ENCODE measurements at places on chromosomes 3 and 15.

DNA sequence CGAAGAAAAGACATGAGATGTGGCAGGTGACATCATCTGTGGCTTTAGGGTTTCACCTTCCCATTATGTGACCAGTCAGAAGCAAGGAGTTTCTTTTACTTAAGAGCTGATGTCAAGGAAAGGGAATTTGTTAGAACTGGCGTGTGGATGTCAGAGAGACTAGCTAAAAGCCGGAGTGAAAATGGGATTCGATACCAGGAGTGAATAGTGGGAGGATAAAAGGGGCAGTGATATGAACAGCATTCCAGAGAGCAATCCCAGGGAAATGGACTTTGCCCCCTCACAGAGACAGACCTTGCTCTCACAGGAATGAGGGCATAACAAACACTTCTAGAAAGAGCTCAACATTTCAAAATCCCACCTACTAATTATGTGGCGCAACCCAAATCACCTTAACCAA is 5.9 kb upstream of the FMN1 start:
- DNase-seq: no peak

- no peak for DNase-seq
These were observed 106.6 kb downstream of the TGFBR2 start for GRCh38 chr3:30712991-30713390.

DNA sequence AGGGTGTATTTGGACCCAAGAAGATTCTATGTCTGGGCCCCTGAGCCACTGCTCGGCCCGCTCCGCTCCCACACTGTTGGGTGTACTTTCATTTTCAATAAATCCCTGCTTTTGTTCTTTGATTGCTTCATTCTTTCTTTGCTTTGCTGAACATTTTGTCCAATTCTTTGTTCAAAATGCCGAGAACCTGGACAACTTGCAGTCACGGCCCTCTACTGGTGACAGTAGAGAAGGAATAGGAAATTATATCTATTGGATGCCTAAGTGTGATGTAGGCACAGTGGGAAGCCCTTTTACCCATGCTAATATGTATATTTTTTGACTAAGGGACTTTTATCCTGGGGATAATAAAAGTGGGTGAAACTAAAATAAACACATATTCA is 340.8 kb downstream of the LRRC3B start:
- DNase-seq: no peak

GRCh38 chr3:194592798-194593752 is 40.1 kb downstream of the TMEM44 start:
- no peak for DNase-seq

- DNase-seq: no peak
These were observed 13.3 kb upstream of the MYZAP start for GRCh38 chr15:57578288-57578900.

DNA sequence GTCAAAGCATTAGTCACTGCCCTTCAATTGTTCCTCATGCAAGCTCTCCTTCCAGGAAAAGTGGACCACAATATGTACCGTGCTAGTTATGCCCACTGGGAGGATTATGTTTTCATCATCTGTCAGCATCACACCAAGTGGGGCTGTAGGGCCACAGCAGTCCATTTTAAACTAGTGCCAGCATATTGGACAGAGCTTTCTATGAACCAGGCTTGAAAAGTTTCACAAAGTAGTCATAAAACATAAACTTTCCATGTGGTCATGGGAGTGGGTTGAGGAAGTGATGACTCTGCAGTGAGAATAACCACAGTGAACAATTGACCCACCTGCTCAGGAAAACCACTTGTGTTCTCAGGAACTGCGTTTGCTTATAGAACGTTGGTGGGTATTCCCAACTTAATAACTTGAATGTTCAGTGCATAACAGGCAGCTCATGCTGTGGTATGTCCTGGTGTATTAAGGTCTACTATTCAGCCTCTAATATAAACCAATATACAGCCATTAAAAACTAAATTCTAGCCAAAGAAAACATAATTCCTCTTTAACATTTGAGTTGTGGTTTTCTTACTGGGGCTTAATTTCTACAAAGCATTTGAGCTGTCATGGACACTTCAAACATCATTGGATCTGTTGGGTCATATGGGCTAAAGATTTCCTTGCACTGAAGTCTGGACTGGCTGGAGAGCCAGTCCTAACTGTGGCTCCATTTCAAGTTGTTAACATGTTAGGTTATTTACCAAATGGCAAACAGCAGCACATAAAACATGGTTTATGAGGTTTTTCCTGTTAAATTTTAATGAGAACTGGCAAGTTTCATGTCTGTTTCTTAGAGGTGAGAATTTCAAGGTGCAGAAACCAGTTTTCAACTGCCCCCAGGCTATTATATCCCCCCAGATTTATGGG is 274.1 kb downstream of the OTOL1 start:
- no peak for DNase-seq

- DNase-seq: no peak
These were observed 50.8 kb downstream of the RFTN1 start for GRCh38 chr3:16462679-16463078.

GRCh38 chr15:36748366-36749115 is 169.1 kb downstream of the CDIN1 start:
- no peak for DNase-seq

- no peak for DNase-seq
These were observed 4.3 kb downstream of the ARHGEF26 start for GRCh38 chr3:154125378-154126030.

- DNase-seq: no peak
These were observed 17.5 kb upstream of the IGSF10 start for GRCh38 chr3:151478335-151478697.

DNA sequence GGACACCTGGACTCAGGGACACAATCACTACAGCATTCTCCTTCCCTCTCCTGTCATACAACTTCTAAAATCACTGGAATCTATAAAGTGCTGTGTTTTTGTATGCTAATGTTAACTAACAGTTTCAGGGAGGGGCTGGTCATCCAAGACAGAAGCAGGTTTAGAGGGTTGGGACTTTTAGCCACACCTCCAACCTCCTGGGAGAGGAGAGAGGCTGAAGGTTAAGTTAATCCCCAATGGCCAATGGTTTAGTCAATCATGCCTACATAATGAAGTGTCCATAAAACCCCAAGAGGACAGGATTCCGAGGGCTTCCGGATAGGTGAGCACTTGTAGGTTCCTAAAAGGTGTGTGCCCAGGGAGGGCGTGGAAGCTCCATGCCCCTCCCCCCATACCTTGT is 219.3 kb upstream of the CTNNB1 start:
- no peak for DNase-seq

- DNase-seq: peak; percentile 46
These were observed 88.7 kb upstream of the EPHB3 start for GRCh38 chr3:184472723-184473428.

- DNase-seq: no peak
These were observed 80.0 kb upstream of the TMC3 start for GRCh38 chr15:81454024-81454423.

- DNase-seq: no peak
These were observed 74.8 kb upstream of the GATA2 start for GRCh38 chr3:128567705-128568356.

DNA sequence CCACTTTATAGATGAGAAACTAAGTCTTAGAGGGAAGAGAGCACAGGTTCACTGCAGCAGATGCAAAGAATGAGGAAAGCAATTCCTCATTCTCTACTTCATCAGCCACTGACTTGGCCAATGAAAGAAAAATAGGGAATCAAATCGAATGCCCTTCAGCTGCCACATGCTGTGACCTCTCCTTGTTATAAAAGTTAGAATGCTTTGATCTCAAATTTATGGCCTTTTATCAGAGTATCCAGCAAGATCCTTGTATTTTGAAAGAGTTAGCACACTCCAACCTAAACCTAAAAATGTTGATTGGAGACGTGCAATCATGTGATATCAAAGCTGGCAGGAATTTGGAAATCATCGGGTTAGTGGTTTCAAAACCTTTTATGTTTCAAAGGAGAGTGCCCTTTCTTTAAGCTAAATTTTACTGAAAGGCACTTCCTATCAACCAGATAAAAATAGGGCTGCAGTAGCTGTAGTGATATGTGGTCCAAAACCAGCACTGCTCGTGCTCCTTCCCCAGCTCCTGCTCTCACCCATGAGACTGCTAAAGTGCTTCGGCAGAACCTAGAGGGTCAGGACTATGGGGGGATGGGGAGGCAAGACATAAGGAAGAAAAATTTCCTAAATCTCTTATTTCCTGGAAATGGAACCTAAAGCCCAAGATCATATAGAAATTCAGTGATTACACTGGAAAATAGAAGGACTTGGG is 617.0 kb downstream of the PYDC2 start:
- DNase-seq: no peak

- no peak for DNase-seq
These were observed 70.1 kb downstream of the TRAK1 start for GRCh38 chr3:42161050-42161935.

GRCh38 chr3:170572665-170573253 is 13.1 kb downstream of the SLC7A14 start:
- DNase-seq: no peak

DNA sequence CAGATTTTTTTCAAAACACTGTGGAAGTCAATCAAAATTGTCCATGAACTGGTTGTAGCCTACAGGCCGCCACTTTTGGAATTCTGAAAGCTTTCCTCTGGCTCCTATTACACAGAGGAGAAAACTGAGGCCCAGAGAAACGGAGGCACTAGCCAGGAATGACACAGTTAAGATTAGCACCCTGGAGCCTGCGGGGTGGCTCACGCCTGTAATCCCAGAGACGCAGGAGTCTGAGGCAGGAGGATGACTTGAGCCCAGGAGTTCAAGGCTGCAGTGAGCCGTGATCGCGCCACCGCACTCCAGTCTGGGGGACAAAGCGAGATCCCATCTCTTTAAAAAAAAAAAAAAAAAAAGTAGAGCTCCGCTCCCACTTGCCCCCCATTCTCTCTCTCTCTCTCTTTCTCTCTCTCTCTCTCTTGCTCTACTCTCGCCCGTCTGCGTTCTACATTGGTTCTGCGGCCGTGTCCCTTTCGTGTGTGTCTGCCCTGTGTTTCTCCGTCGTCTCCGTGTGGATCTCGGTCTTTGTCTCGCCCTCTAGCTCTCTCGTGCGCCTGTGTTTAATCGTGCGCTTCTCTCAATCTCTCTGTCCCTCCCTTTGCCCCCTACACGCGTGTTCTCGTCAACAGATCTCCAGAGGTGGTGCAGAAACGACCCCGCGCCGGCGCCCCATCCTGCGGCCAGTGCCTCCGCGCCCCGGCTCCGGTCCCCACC is 512 bp upstream of the TRH start:
- no peak for DNase-seq

DNA sequence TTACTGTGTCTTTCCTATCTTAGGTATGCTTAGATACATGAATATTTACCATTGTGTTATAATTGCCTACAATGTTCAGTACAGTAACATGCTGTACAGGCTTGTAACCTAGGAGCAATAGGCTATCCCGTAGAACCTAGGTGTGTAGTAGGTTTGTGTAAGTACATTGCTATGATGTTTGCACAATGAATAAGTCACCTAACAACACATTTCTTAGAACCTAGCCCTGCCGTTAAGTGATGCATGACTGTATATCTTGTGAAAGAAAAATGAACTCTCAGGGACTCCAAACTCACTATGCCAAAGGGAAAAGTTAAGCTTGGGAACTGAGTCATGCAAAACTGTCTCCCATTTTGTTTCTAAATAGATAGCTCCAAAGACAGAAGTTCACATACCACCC is 91.5 kb upstream of the ACP3 start:
- no peak for DNase-seq

GRCh38 chr15:35555244-35555643 is 9.3 kb upstream of the DPH6 start:
- DNase-seq: no peak

GRCh38 chr3:187975561-187976364 is 178.2 kb upstream of the LPP start:
- no peak for DNase-seq

DNA sequence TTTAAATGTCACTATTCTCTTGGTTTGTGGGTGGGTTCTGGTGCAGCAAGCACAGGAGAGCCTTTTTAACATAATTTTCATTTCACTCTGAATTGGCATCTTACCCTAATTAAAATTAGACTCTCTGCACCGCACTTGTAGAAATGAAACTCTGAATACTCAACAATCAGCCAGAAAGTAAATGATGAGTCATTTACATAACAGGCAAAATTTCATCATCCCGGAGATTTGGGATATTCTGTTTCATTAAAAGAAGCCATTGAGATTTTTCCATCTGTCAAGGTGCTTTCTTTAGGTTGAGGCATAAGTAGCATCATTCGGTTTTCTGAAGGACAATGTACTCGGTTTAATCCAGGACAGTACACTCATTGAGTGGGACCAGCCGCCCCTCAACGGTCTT is 111.0 kb downstream of the RFTN1 start:
- no peak for DNase-seq

GRCh38 chr15:48064421-48064820 is 56.4 kb upstream of the SLC24A5 start:
- DNase-seq: no peak

DNA sequence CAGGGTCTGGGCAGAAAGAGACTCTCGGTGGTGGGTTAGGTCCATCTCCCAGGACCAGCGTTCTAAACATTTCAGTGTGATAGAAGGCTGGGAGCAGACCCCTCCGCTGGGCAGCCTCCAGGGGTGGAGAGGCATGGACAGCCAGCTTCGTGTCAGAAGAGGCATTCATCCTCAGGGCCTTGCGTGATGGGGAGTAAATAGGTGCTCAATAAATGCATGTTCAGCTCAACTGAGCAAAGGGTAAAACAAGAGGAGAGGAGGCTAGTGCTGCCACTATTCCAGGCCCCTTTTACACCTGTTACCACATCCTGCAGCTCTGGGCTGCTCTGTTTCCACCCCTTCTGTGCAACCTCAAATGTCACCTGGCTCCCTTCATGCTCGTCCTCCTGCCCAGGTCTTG is 49.0 kb downstream of the SEMA5B start:
- no peak for DNase-seq

GRCh38 chr15:42691308-42691707 is 45.6 kb downstream of the CDAN1 start:
- no peak for DNase-seq

- DNase-seq: no peak
These were observed 611 bp downstream of the PIAS1 start for GRCh38 chr15:68054628-68055223.

GRCh38 chr15:96321639-96322535 is 8.6 kb upstream of the NR2F2 start:
- no peak for DNase-seq

GRCh38 chr15:85897895-85898717 is 103.4 kb upstream of the KLHL25 start:
- DNase-seq: no peak

- DNase-seq: no peak
These were observed 354.4 kb downstream of the NTRK3 start for GRCh38 chr15:87901926-87902690.

- no peak for DNase-seq
These were observed 8.9 kb downstream of the ECE2 start for GRCh38 chr3:184284696-184285095.

- DNase-seq: no peak
These were observed 57.8 kb upstream of the PLSCR4 start for GRCh38 chr3:146308682-146309081.
